ENCODE measurements at places on chromosomes 11 and 22.

DNA sequence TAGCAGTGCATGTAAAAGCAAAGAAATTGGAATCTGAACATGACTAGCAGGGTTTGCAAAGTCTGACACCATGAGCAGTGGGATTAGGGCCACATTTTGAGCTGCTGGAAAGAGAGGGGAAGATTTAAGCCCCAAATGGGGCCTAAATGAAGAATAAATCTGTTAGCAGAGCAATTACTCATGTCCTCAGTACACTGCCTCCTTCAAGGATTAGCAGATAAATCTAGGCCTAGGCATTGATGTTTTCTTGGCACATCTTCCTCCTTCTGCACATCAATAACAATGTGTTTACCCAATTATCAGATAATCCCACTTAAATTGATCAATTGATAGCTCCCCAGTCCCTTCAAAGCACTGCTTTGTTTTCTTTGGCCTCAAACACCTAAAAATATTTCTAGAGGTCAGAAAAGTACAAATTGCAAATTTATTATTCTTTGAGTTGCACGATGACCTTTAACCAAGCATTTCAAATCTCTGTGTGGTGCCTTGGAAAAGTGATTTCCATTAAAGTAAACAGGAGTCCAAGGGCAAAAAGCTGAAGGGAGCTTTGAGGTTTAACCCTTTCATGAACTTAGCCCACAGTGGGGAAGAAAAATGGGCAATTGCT lies 514.7 kb upstream of the CHORDC1 start:
- no peak for DNase-seq

- DNase-seq, result no peak
Measured at GRCh38 chr11:131916638-131917037, 546.2 kb downstream of the NTM start.

GRCh38 chr11:130533113-130533798 lies 84.8 kb downstream of the ADAMTS15 start:
- DNase-seq, result no peak

GRCh38 chr22:25192406-25192805 lies 7.3 kb upstream of the CRYBB3 start:
- DNase-seq, result no peak

GRCh38 chr11:73137262-73137943 lies 4.7 kb downstream of the FCHSD2 start:
- DNase-seq, result no peak

GRCh38 chr22:38255697-38256096 lies 17.1 kb downstream of the TMEM184B start:
- DNase-seq, result no peak
